Endothelial cell of umbilical vein (primary cell): ENCODE measurements at places on chromosomes 5 and 9. TPM values are rescaled to one million over a fixed set of nuclear protein-coding genes. Genes with fewer than 3 reads are reported as not detected.

Gene SHOC1
- not detected in 2 replicates for total RNA-seq

Gene ZNF622
- total RNA-seq: 23.1 and 26.6 TPM in 2 replicates

DNA sequence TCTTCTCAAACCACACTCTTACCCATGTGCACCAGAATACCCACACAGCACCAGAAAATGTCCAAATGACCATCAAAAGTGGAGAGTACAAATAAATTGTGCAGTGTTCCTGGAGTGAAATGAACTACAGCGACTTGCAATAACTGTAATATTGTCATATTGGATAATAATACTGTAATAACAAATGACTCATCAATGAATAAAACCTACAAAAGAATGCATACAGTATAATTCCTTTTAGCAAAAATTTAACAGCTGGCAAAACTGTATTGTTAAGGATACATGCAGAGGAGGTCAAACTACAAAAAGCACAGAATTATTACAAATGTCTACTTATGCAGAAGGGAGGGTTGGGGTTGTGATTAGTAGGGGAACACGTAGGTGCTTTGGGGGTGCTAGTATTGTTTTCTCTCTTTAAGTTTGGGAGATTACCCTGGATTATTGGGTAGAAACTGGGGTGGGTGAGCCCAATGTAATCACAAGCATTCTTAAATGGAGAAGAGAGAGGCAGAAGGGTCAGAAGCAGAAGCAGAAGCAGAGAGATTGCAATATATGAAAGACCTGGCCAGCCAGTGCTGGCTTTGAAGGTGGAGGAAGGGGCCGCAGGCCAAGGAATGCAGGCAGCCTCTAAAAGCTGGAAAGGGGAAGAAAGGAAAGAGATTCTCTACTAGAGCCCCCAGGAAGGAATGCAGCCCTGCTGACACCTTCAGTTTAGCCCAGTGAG, 21.8 kb downstream of the IRF1 start:
- H3K4me3 ChIP-seq: no peak overlapping the region
- H3K27me3 ChIP-seq: no peaks in the 10 kb centered on the region
- no peaks in the 10 kb centered on the region for H3K36me3 ChIP-seq
- peaks cover 43% of the 10 kb centered on the region for H3K4me1 ChIP-seq
- H3K27ac ChIP-seq: no peak overlapping the region

Gene IFNA21
- total RNA-seq: not detected in 2 replicates

Gene DMRT3
- not detected in 2 replicates for total RNA-seq

Gene TAF11L10
- not detected in 2 replicates for total RNA-seq

Gene IFNB1
- total RNA-seq: not detected in 2 replicates

DNA sequence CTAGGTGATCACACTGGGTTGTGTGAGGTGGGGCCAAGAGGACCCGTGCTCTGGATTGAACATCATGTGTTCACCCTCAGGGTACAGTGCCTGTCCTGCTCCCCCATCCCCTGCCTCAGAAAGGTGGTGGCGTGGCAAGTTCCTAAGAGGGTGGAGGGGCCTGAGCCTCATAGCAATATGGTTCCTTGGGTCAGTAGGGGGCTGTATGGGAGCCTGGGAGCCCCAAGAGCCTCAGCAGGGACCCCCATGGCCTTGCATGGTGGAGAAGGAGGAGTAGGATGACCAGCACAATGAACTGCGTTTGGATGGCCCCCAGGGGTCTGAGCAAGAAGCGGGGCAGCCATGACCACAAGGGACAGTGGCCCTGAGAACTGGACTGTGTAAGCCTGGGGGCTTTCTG, 89.6 kb upstream of the SHB start:
- no peak overlapping the region for H3K27ac ChIP-seq
- H3K36me3 ChIP-seq: no peaks in the 10 kb centered on the region
- H3K27me3 ChIP-seq: no peaks in the 10 kb centered on the region

DNA sequence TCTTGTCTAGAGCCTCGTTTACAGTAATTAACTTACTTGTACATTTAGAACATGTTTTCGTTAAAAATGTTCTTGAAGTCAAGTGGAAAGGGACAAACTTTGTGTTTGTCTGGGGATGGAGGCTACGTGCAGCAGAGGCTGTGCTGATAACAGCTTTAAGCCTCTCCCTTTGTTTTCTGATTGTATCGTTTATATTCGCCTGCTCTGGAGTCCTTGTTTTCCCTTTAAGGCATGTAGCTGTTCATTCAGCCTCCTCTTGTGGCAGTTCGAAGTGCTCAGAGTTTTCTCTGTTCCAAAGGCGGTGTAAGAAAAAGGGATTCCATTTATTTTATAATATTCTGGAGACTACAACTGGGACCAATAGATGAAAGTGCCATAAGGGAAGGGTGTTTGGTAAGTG, 1.9 kb downstream of the SLC36A1 start:
- H3K4me1 ChIP-seq: peaks cover 12% of the 10 kb centered on the region
- DNase-seq: no peak
- H3K27me3 ChIP-seq: peaks cover 7% of the 10 kb centered on the region
- H3K36me3 ChIP-seq: no peaks in the 10 kb centered on the region
- no peak overlapping the region for H3K4me3 ChIP-seq

Gene SLCO6A1
- total RNA-seq: not detected in 2 replicates

DNA sequence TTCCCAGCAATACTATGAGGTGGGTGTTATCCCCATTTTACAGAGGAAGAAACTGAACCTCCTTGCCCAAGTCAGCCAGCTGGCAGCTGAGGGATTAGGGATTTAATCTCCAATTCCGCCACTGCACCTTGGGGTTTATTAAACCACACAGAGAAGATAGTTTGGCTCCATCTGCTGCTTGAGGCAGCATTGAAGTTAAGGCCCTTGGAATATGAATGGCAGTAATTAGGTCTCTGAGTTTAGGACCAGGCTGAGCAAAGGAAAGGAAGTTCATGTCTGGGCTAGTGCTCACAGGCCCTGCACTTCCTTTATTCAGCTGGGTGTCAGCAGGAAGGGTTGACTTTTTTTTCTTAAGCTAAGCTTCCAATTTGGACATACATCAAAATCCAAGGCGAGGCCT, 86.9 kb upstream of the GDNF start:
- no peak for DNase-seq
- no peak overlapping the region for H3K27ac ChIP-seq
- H3K4me3 ChIP-seq: no peak overlapping the region

Gene RANBP17
- total RNA-seq: 13.6 and 17.1 TPM in 2 replicates

DNA sequence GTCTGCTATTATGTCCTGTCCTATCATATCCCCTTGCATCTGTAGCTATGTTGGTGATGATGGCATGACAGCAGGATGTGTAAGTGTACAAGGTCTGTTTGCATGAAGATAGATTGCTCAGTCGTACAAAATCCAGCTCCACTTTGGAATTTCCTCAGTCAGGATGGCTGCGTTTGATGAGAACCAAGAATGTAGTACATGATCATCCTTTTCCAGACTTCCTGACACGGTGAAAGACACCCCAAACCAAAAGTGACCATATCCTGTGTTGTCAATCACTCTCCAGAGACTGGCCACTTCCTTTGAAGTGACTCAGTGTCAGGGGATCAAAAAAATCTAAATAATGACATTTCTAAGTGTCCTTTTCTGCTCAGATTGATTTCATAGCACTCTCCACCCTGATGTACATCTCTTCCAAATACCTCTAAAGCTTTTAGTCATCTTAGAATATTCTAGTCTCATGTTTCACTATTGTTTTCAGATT, 213.4 kb downstream of the PLK2 start:
- no peaks in the 10 kb centered on the region for H3K36me3 ChIP-seq
- no peaks in the 10 kb centered on the region for H3K27me3 ChIP-seq
- H3K4me3 ChIP-seq: no peak overlapping the region
- H3K27ac ChIP-seq: peak overlapping the region; percentile 77
- DNase-seq: peak; percentile 51
- peaks cover 54% of the 10 kb centered on the region for H3K4me1 ChIP-seq

Gene CDKN2A
- total RNA-seq: 8.5 and 9.3 TPM in 2 replicates

Gene TMEM252
- total RNA-seq: not detected in 2 replicates

- no peaks in the 10 kb centered on the region for H3K4me1 ChIP-seq
- H3K27me3 ChIP-seq: no peaks in the 10 kb centered on the region
- no peak for DNase-seq
- H3K4me3 ChIP-seq: no peak overlapping the region
- no peak overlapping the region for H3K27ac ChIP-seq
Observed at GRCh38 chr5:22947921-22948320, 94.8 kb upstream of the CDH12 start.

Gene PTRH1
- 19.6 and 25.1 TPM in 2 replicates for total RNA-seq

Gene GADD45G
- 0.64 and 1.0 TPM in 2 replicates for total RNA-seq

- no peaks in the 10 kb centered on the region for H3K27me3 ChIP-seq
- peaks cover 4% of the 10 kb centered on the region for H3K4me1 ChIP-seq
- no peak overlapping the region for H3K4me3 ChIP-seq
- peaks cover 2% of the 10 kb centered on the region for H3K36me3 ChIP-seq
Observed at GRCh38 chr5:78550891-78551290, 97.7 kb downstream of the LHFPL2 start.

Gene C1QTNF2
- total RNA-seq: 0.53 TPM in 1 of 2 replicates, not detected in the other

- DNase-seq: no peak
- no peaks in the 10 kb centered on the region for H3K4me1 ChIP-seq
- H3K36me3 ChIP-seq: no peaks in the 10 kb centered on the region
- H3K27ac ChIP-seq: no peak overlapping the region
- no peak overlapping the region for H3K4me3 ChIP-seq
- H3K27me3 ChIP-seq: no peaks in the 10 kb centered on the region
Observed at GRCh38 chr5:133114166-133114932, 62.5 kb downstream of the HSPA4 start.

DNA sequence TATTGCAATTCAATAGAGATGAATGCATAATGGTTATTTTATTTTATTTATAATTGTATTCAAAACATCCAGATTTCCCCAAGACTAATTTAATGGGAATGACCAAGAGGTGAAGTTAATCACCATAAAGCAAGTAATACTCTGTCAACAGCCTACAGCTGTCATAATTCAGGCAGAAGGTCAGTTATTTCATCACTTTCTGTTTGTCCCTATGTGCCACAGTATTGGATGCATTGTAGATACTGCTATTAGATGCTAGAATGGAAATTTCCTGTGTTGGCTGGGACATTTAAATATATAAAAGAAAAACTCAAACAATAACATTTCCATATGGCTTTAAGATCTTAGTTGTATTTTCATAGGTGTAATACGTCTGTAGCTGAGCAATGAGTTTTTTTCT, 56.7 kb upstream of the MINAR2 start:
- no peaks in the 10 kb centered on the region for H3K4me1 ChIP-seq
- no peaks in the 10 kb centered on the region for H3K27me3 ChIP-seq
- DNase-seq: no peak
- H3K4me3 ChIP-seq: no peak overlapping the region
- no peak overlapping the region for H3K27ac ChIP-seq

GRCh38 chr5:58275516-58275915, 184.4 kb downstream of the PLK2 start:
- no peak overlapping the region for H3K27ac ChIP-seq
- H3K36me3 ChIP-seq: no peaks in the 10 kb centered on the region
- H3K27me3 ChIP-seq: no peaks in the 10 kb centered on the region
- no peak for DNase-seq
- peaks cover 12% of the 10 kb centered on the region for H3K4me1 ChIP-seq

- no peak for DNase-seq
- no peaks in the 10 kb centered on the region for H3K36me3 ChIP-seq
- no peak overlapping the region for H3K27ac ChIP-seq
- H3K4me1 ChIP-seq: no peaks in the 10 kb centered on the region
- H3K27me3 ChIP-seq: no peaks in the 10 kb centered on the region
- H3K4me3 ChIP-seq: no peak overlapping the region
Observed at GRCh38 chr9:17993024-17993423, 414.2 kb downstream of the SH3GL2 start.

DNA sequence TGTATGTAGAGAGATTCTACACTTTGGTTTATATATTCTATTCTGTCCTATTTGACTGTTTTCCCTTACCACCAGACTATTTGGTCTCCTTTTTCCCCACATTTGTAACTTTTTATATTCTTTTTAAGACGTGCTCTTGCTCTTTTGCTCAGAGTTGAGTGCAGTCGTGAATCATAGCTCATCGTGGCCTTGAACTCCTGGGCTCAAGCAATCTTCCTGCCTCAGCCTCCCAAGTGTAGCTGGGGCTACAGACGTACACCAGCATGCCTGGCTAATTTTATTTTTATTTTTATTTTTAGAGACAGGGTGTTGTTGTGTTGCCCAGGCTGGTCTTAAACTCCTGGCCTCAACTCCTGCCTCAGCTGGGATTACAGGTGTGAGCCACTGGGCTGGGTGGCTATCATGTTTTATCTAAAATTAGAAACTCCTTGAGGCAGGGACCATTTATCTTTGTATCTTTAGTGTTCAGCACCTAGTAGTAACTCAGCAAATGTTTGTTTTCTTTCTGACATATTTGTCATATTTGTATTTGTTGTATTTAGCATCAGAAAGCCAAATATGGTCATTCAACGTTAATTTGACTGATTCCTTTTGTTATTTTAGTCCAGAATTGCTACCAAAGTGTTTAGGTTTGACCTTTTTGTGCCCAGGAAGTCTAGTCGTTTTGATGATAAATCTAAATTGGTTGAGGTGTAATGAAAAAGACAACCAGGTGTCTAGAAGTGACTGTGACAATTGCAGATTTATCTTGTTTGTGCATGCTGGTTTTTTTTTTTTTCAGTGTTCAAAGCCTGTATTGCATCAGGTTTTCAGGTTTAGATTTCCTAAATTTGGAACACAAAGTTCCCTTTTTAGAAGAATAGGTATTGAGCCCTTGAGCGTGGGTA, 44.3 kb downstream of the ERBIN start:
- no peak overlapping the region for H3K4me3 ChIP-seq
- peaks cover 6% of the 10 kb centered on the region for H3K4me1 ChIP-seq
- H3K27ac ChIP-seq: no peak overlapping the region
- no peaks in the 10 kb centered on the region for H3K36me3 ChIP-seq

GRCh38 chr9:69376651-69377050, 51.6 kb downstream of the ENTREP1 start:
- no peaks in the 10 kb centered on the region for H3K36me3 ChIP-seq
- peak; percentile 48 for DNase-seq
- H3K4me1 ChIP-seq: peaks cover 28% of the 10 kb centered on the region
- H3K27me3 ChIP-seq: no peaks in the 10 kb centered on the region
- no peak overlapping the region for H3K27ac ChIP-seq
- H3K4me3 ChIP-seq: no peak overlapping the region

DNA sequence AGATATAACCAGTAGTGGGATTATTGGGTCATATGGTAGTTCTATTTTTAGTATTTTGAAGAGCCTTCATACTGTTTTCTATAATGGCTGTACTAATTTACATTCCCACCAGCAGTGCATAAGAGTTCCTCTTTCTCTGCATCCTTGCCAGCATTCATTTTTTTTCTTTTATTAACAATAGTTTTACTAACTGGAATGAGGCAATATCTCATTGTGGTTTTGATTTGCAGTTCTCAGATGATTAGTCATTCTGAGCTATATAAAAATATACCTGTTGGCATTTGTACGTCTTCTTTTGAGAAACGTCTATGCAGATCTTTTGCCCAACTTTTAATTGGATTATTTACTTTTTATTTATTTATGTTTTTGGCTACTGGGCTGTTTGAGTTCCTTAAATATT, 1579.3 kb upstream of the CDH6 start:
- no peaks in the 10 kb centered on the region for H3K27me3 ChIP-seq
- no peak for DNase-seq
- H3K4me3 ChIP-seq: no peak overlapping the region
- H3K36me3 ChIP-seq: no peaks in the 10 kb centered on the region
- no peak overlapping the region for H3K27ac ChIP-seq
- H3K4me1 ChIP-seq: no peaks in the 10 kb centered on the region

GRCh38 chr9:134243778-134244467, 79.6 kb upstream of the RNU6ATAC start:
- H3K36me3 ChIP-seq: no peaks in the 10 kb centered on the region
- no peak for DNase-seq
- H3K4me1 ChIP-seq: no peaks in the 10 kb centered on the region
- no peak overlapping the region for H3K27ac ChIP-seq
- peaks cover 2% of the 10 kb centered on the region for H3K27me3 ChIP-seq
